SK-N-SH (cell line): ENCODE measurements at places on chromosomes 4 and X. TPM values are rescaled to one million over a fixed set of nuclear protein-coding genes. Genes with fewer than 3 reads are reported as not detected.

DNA sequence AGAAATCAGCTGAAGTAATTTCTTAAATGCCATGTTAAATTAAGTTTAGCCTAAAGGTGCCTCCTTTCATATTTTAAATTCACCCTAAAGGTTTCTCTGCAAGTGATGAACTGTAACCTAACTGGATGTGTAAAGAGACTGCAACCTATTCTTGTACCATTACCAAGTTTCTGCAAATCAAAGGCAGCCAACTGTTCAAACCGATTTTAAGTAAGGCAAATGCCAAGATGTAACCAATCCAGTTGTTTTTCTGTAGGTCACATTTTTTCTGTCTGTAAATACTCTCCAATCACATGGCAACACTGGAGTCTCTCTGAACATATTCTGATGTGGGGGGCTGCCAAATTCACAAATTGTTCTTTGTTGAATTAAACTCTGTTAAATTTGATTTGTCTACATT, 42.4 kb upstream of the FGF2 start:
- no peak for DNase-seq

- DNase-seq, result no peak
These were observed 164.2 kb upstream of the SPRY1 start for GRCh38 chr4:123232439-123232838.

- DNase-seq, result no peak
These were observed 67.9 kb downstream of the FAM114A1 start for GRCh38 chr4:38935391-38936073.

DNA sequence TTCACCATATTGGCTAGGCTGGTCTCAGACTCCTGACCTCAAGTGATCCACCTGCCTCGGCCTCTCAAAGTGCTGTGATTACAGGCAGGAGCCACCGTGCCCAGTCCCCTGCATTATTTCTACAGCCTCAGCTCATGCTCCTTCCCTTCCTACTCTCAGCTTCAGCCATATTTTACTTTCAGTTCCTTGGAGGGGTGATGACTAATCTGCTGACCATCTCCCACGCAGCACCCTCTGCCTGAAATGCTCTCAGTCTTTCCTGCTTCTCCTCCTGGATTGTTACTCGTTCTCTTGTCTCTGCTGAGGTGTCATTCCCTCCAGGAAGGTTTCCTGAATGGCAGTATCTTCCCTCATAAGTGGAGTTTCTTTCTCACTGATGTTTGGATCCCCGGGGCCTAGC, 63.3 kb downstream of the MOSPD2 start:
- no peak for DNase-seq

PHOX2B gene
- polyA plus RNA-seq, result 0.95 and 2.2 TPM in 2 replicates

CACNA1F gene
- not detected in 2 replicates for polyA plus RNA-seq
